ENCODE measurements at places on chromosomes 11 and 22. TPM values are rescaled to one million over a fixed set of nuclear protein-coding genes. Genes with fewer than 3 reads are reported as not detected.

Gene PRMT3
- total RNA-seq: 33.6 TPM

Gene IL10RA
- 32.2 TPM for total RNA-seq

Gene C11orf42
- not detected for total RNA-seq

Gene RBFOX2
- total RNA-seq: 4.9 TPM

Gene RFPL1
- total RNA-seq: not detected

- DNase-seq: no peak
These were observed 10.1 kb downstream of the CBX6 start for GRCh38 chr22:38861927-38862326.

DNA sequence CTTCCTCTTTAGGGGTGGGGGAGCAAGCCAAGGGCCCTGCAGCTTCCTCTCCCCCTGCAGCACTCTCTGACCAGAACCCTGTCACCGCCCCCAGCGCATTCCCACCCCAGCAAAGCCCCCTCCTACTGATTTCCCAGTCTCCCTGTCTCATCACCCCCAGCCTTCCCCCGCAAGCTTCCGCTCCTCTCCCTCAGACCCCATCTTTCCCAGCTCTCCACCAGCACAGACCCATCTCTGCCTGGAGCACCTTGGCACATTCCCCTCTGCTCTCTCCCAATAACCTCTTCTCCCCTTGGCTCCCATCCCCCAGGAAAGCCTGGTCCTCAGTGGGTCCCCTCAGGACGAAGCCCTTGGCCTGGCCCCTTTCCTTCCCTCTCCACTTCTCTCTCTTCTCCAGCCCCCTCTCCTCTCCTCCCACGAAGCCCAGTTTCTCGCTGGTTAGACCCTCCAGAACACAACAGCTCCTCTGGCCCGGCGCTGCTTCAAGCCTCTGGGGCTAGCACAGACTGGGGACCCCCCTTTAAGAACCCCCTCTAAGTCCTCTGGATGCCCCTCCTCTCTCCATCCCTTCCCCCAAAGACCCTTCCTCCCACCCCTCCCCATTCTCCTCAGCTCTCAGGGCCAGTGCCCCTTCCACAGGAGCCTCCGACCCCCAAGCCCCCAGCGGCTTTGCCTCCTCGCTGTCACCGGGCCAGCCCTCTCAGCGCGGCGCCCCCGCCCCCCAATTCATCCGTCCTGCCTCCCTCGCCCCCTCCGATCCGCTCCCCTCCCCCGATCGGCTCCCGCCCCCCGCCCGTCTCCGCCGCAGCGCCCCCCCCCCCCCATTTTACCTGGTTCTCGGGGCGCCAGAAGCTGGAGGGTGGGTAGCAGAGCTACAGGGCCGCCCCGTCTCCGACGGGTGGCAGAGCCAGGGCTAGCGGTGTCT is 594 bp downstream of the NRXN2 start:
- no peak for DNase-seq

- no peak for DNase-seq
These were observed 5.8 kb downstream of the CARS1 start for GRCh38 chr11:3051196-3052108.

DNA sequence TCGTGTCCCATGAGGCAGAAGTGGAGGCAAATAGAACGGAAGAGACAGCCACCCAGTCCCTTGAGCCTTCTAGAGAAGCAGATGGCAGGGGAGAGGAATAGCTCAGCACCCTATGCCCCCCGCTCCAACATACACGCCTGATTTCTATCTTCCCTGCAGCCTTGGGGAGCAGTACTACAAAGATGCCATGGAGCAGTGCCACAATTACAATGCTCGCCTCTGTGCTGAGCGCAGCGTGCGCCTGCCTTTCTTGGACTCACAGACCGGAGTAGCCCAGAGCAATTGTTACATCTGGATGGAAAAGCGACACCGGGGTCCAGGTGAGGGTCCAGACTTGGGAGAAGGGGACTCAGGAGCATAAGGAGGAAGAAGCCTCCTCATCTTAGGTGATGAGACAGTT is 6.6 kb downstream of the DPF2 start:
- no peak for DNase-seq

- DNase-seq: no peak
These were observed 773 bp upstream of the PATL1 start for GRCh38 chr11:59669611-59670009.

- no peak for DNase-seq
These were observed 27.1 kb downstream of the NXPE2 start for GRCh38 chr11:114705280-114706024.

DNA sequence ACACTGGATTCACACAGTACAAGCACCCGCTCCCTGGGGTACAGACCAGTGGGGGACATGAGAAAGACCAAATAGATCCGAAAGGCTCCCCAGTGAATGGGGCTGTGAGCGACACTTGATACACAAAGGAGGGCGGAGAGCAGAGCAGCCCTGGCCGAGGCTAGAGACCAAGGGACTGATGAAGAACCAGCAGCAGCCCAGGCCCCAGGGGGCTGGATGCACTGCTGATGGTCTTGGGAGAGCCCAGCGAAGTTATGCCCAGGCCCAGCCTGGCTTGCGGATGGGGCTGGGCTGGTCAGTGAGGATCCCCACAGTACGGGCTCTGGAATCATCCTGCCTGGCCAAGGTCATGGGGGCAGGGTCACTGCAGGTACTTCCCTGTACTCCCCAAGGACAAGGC is 23.2 kb downstream of the ARHGAP1 start:
- DNase-seq: no peak

DNA sequence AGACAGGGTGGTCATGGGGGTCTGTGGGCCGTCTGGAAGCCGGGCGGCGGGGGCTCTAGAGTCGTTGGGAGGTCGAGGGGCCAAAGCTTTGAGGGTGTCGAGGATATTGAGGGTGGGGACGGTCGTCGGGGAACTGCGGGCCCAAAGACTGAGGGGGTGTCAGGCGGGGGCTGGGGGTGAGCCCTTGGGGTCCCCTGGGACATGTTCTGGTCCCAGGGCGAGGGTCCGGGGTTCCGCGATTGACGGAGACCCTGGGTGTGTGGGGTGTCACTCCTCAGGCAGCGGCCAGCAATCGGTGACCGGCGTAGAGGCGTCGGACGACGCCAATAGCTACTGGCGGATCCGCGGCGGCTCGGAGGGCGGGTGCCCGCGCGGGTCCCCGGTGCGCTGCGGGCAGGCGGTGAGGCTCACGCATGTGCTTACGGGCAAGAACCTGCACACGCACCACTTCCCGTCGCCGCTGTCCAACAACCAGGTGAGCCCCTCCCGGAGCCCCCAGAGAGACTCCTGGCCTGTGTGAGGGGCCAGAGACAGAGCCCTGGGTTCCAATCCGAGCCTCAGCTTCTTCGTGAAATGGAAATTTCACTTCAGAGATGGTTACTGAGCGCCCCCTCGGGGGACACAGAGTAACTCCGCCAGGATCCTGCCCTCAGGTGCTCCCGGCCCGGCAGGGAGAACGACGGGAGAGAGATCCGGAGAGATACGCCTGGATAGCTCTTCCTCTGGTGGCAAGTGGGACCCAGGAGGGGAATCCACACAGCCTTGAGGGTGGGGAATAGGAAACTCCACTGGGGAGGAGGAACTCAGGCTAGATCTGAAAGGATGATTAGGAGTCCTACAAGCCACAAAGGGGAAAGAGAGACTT is 714 bp downstream of the SDF2L1 start:
- no peak for DNase-seq

- no peak for DNase-seq
These were observed 29.4 kb upstream of the BAIAP2L2 start for GRCh38 chr22:38139901-38140300.

DNA sequence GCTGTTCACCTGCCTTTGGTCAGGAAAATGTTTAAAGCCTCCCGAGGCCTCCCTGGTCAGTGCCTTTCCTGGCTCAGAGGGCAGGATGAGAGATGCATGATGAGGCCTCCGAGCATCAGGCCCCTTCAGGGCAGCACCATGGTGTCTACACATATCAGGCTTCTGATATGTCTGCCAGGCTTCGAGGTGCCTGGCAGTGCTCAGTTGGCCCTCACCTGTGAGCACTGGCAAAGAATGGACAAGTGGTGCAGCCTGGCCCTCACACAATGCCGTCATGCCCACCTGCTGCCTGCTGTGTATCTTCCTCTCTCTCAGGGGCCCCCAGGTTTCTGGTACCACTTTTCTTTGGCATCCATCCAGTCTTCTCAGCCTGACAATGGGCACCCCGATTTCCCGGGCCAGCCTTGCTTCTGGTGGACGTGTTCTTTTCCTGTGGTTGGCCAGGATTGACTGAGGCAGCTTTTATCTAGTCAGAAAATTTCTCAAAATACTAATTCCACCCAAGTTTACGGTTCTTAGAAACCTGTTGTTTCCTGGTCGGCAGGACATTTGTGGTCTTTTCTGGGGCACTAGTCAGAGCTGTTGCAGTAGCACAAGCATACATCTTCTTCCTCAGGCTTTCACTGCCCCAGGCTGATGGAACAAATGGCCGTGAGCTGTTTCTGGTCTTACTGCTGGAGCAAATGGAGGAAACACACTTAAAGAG is 76.8 kb upstream of the SUSD2 start:
- DNase-seq: peak; percentile 23

- no peak for DNase-seq
These were observed 2.8 kb upstream of the FKBP2 start for GRCh38 chr11:64238076-64238475.

- no peak for DNase-seq
These were observed 4.7 kb downstream of the CTSC start for GRCh38 chr11:88332851-88333250.

GRCh38 chr11:77081381-77081851 is 14.6 kb downstream of the CAPN5 start:
- DNase-seq: no peak

DNA sequence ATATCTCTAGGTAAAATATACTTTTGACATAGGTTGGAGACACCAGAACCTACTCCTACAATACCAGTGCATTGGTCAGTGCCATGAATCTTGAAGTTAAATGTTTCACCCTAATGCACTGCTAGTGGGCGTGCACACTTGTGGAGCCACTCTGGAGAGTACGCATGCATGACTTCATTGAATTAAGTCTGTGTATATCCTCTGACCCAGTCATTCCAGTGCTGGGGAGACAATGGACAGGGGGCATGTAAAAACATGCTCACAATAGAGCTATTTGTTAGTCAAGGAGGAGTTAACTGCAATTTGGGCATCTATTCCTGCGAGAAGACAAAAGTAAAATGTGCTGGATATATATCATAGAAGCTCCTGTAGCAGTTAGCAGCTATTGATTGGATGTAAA is 335.4 kb upstream of the NCAM1 start:
- no peak for DNase-seq

GRCh38 chr11:5937868-5938602 is 4.0 kb upstream of the OR56A3 start:
- DNase-seq: no peak
